ENCODE measurements at places on chromosomes 13 and 19.

DNA sequence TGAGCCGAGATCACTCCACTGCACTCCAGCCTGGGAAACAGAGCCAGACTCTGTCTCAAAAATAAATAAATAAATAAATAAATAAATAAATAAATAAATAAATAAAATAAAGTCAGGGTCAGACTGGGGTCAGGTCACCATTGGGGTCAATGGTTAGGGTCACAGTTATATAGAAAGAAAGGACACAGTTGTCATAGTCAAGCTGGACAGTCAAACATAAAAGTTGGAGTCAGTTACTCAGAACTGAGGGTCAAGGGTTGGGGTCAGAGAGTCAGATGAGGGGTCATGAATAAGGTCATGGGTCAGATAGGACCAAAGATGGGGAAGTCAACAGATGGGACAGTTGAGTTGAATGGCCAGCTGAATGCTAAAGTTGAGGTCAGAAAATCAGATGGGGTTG is 16.7 kb upstream of the EPOR start:
- no peak for DNase-seq

DNA sequence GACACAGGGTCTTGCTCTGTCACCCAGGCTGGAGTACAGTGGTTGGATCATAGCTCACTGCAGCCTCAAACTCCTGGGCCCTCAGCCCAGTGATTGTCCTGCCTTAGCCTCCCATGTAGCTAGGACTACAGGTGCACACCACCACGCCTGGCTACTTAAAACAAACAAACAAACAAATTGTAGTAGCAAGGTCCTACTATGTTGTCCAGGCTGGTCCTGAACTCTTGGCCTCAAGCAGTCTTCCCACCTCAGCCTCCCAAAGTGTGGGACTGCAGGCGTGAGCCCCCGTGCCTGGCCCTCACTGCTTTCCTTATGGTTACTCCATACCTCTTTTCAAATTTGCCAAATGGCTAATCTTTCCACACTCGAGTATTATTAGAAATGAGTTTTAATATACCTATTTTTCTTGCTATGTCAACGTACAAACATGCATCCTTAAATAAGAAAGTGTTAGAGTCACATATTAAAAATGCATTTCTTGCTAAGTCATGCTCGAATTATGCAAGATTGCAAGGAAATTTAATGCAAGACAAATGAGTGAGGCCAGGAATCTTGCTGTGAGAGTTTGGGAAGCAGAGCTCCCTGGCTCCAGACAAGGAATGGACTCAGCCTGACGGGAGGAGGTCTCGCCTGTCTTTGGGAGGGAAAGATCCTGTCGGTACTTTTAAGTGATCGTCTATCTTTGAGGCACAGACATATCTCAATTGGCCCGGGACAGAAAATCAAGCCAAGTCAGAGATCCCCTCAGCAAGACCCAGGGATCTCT is 39.4 kb downstream of the RFX2 start:
- no peak for DNase-seq

DNA sequence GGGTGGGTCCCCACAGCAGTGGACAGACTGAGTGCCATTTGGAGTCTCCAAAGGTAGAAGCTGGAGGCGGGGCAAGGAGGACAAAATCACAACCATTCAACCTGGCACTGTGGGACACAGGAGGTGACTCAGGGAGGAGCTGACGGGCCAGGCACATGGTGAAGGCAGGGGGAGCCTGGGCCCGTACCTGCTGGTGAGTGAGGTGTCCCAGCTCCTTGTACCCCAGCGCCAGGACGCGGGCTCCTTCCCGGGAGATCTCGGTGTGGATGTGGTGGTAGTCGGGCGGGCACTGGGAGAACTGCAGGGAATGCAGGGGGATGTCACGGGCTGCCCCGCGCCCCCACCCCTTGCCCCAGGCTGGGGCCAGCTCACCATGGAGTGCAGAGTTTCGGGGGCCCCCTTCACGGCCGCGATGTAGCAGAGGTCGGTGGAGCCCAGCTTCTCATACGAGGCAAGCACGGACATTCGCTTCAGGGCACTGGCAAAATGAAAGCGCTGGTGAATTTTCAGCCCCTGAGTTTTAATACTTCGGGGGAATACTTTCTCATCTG is 9.8 kb downstream of the ATP13A1 start:
- no peak for DNase-seq

DNA sequence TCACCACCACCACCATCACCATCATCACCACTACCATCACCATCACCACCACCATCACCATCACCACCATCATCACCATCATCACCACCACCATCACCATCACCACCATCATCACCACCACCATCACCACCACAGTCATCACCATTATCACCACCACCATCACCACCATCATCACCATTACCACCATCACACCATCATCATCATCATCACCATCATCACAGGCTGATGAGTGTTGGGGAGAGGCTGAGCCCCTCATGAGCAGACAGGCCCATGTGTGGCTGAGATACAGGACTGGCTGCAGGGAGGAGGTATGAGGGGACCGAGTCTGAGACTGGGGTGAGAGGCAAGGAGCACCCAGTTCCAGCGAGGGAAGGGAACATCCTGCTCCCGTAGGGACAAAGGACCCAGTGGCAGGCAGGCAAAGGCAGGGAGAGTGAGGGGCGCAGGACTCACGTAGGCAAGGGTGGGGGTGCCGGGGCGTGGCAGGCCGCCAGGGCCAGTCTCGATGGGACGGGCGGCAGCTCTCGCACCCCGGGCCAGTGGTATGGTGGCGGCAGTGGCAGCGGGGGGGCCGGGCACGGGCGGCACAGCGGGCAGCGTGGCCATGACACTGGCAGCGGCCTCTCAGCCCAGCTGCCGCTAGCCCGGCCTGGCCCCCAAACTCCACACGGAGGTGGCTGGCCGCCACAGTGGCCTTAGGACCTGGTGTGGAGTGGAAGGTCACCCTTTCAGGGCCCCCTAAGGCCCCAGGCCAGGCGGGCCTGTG is 2.7 kb downstream of the NTN5 start:
- no peak for DNase-seq

DNA sequence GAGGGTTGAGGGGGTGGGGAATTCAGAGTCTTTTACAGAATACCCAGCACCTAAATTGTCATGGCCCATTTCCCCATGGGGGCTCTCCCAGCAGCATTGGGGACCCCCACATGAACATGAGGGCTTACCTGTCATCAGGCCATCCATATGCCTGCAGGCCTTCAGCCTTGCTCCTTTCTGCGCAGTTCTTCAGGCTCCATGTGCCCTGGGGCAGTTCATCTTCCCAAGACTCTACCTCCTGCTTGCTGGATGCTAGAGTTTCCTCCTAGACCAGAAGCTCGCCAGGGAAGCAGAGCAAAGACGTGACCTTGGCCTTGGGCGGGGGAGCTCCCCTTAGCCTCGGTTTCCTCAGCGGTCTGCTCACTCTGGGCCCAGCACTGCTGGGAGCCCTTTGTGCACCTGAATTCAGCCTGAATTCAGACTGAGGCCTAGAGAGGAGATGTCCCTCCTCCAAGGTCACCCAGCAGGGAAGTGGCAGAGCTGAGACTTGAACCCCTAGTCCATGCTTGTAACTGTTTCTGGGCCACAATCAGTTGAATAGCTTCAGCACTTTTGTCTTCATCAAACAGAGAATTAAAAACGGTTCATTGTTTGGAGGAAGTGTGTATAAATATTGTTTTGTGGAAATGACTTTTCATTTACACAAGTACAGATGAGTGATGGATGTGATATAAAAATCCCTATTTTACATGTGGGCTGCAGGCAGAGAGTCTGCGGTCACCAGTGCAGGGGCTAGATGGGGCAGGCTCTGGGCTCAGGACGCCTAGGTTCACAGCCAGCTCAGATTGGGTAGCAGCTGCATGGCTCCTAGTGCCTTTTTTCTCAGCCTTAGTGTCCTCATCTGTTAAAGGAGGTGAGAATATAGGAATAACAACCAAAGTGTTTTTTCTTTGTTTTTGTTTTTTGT is 9.5 kb downstream of the PPP5C start:
- no peak for DNase-seq

- DNase-seq = no peak
These were observed 183.5 kb upstream of the UBL3 start for GRCh38 chr13:30033681-30034457.

GRCh38 chr13:101115762-101116171 is 300.5 kb downstream of the NALCN start:
- DNase-seq = no peak

DNA sequence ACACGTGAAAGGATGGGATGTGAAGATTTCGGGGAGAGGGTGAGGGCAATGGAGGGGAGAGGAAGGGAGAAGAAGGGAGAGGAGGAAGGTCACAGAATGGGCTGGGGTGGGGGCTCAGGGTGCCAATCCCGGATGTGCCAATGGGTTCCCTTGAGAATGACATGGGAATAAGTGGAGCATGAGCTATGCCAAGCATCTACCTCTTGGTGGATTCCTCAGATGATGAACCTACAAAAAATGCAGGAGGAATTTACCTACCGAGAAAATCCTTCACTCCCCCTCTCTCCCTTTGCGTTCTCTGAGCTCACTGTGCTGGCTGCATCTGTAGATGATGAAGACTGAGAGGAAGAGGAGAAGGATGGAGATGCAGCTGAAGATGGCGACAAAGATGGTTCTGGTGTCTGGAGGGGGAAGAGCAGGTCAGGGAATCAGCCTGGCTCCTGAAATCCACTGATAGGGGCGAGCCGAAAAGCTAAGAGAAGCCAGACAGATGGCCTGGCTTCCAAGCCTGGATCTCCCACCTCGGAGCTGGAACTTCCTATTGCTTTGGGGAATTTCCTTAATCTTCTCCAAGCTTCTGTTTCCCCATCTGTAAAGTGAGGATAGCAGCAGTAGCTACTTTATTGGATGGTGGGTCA is 21.6 kb downstream of the VSTM1 start:
- DNase-seq = no peak

DNA sequence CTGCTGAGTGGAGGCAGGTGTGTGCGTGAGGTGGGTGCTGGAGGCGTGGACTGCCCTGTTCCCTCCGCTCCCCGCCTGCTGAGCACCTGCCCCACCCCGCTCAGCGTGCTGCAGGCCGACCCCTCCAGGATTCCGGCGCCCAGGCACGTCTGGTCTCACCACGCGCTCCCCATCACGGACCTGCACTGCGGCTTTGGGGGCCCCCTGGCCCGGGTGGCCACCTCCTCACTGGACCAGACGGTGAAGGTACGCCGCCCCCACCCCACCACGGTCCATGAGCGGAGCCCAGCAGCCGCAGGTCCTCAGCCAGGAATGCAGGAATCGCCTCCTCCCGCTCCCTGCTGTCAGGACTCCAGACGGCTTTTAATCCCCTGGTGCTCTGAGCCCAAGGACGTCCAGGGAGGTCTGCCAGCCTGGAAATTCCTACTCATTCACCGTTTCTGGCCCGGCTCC is 6.0 kb downstream of the WDR18 start:
- DNase-seq = no peak

DNA sequence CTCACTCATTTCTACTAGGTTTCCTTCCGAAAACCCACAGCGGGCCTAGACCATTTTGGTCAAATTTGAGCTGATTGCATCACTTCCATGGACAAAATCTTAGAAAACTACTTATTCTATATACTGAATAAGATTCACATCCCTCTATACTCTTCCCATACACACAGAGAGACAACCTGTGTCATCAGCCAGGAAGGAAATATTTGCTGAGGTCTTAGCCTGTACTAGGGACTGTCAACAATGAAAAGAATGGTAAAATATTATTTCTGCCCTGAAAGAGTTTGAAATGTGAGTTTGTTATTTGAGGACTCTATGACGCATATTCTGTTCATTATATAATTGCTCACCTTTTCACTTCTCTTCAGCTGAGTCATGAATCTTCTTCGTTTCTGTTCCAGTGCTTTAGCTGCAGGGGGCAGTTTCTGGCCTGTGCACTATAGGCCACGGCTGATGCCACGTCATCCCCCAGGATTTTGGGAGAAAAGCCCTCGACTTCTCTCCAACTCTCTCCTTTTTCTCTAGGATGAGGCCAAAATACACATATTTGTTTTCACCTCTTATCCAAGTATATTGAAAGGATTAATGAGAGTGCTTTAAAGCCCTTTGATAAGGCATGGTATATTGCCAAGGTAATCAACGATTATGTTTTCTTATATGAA is 47.7 kb downstream of the GSX1 start:
- DNase-seq = no peak

DNA sequence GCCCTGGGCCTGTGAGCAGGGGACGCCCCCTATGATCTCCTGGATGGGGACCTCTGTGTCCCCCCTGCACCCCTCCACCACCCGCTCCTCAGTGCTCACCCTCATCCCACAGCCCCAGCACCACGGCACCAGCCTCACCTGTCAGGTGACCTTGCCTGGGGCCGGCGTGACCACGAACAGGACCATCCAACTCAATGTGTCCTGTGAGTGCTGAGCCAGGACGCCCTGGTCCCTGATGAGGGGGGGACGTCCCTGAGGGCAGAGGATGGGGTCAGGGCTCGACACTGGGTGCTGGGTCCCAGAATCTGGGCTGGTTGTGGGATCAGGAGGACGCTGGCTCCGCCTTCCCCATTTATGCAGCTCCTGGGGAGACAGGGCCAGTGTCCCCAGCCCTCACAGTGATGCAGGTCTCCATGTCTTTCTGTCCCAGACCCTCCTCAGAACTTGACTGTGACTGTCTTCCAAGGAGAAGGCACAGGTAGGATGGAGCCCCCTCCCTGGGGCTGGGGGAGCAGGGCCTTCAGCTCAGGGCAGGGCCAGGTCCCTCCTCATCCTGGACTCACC is 2.5 kb downstream of the SIGLEC7 start:
- no peak for DNase-seq

- DNase-seq = no peak
These were observed 1.0 kb upstream of the CGB7 start for GRCh38 chr19:49058562-49058961.

DNA sequence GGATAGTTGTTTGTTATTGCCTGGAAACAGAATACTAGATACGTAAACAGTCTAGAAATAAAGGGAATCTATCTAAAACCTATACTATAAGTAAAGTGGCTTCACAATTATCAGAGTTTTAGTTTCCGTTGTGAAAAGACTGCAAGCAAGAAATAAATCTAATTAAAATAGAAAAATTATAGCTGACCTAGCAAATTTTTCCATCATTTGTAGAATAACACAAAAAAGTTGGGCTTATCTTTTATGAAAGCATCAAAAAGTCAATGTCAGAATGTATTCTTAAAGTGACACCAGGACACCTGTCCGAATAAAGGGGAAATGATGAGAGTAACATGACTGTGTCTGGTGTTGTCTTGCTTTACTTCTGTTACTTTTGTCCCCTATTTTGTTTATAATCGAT is 1248.9 kb upstream of the MIR17HG start:
- DNase-seq = no peak

GRCh38 chr13:60790620-60791019 is 393.6 kb downstream of the TDRD3 start:
- no peak for DNase-seq

- DNase-seq = no peak
These were observed 14.8 kb upstream of the ATP8B3 start for GRCh38 chr19:1826557-1827521.

GRCh38 chr13:41492432-41493260 is 35.3 kb downstream of the RGCC start:
- no peak for DNase-seq

- no peak for DNase-seq
These were observed 930.3 kb upstream of the PCDH9 start for GRCh38 chr13:68160466-68160865.

GRCh38 chr13:30654430-30654829 is 36.7 kb downstream of the USPL1 start:
- no peak for DNase-seq

Data from effector CD8-positive, alpha-beta T cell (primary cell).